Common myeloid progenitor, CD34-positive (primary cell): ENCODE measurements at places on chromosomes 5 and 9.

GRCh38 chr5:124494540-124495116, 251.8 kb downstream of the ZNF608 start:
- no peak for DNase-seq

DNA sequence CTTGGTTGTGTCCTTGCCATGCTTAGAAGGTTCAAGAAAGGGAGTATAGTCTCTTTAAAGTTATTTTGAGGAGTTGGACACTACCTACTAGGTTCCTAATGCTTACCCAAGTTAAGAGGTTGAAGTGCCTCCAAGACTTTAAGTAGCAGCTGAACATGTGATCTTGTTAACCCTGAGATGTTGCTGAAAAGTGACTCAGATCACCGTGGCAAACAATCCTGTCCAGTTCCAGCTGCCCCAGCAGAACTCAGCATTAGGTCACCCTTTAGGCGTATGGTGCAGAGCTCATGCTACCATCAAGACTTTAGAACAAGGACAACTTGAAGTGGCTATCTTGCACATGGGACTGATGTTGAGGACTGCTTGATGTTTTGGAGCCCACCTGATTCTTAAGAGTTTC, 22.5 kb downstream of the ZNF462 start:
- no peak for DNase-seq

DNA sequence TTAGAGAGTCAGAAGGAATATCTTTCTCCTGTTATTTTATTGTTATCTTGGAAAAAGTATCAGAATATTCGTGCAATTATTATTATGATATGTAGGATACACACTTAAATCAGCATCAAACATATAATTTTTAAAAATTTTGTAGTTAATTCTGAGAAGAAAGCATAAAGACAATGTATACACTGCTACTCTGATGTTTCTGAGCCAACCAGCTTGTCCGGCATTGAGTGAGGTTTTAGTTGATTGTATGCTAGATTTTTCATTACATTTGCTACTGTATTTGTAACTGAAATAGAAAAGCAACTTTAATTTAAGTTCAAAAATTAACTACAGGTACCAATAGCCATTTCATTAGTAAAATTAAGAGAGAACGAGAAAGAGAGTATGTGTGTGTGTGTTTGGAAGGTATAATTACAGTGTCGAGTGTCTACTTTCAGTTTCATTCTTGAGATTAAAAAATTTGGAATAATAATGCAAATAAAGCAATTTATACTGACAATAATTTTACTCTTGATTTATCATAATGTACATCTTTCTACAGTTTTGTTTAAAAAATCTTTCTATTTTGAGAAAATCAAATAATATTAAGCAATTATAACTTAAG, 160.4 kb upstream of the CDH12 start:
- peak; percentile 22 for DNase-seq

DNA sequence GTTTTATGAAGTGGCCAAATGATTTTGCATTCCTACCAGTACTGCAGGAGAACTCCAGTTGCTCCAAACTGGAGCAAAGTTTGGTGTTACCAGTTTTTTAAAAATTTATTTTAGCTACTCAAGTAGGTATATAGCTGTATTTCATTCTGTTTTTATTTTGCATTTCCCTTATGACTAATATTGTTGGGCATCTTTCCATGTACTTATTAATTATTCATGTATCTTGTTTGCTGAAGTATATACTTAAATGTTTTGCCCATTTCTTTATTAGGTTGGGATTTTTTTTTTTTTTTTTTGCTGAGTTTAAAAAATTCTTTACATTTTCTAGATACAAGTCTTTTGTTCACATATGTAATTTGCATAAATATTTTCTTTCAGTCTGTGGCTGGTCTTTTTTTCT, 386.6 kb upstream of the DAB2 start:
- DNase-seq = no peak

DNA sequence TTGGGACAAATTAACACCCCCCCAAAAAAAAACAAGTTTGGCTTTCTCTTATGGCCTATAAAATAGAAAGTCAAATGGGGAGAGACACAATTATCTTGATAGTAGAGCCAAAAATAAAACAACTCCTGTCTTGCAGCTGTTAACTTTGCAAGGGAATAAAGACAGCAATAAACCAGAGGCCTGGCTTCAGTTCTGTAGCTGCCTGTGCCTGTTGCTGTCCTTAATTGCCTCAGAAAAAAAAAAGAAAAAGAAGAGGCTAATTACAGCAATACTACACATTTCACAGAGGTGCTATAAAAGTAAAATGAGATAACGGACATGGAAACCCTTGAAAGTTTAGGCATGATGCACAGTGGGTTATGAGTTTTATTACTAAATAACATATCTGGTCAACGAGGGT, 170.7 kb upstream of the IRX1 start:
- DNase-seq = no peak

- DNase-seq = no peak
Observed at GRCh38 chr5:160084144-160084543, 35.1 kb downstream of the PWWP2A start.

- DNase-seq = no peak
Observed at GRCh38 chr5:81696418-81697397, 54.2 kb downstream of the SSBP2 start.

DNA sequence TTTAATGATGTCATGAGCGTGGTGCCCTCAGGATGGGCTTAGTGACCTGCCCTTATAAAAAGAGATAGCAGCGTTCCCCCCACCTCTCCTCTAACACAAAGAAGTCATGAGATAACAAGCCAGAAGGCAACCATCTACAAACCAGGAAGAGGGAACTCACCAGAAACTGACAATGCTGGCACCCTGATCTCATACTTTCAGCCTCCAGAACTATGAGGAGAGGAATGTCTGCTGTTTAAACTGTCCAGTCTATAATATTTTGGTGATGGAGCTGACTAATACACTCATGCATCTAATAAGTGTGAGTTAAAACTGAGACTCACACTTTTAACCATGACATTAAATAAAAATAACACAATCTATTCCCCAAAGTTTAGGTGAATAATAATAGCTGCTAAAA, 156.1 kb upstream of the SPEF2 start:
- no peak for DNase-seq

GRCh38 chr9:7011395-7012067, 253.8 kb downstream of the KDM4C start:
- peak; percentile 25 for DNase-seq

DNA sequence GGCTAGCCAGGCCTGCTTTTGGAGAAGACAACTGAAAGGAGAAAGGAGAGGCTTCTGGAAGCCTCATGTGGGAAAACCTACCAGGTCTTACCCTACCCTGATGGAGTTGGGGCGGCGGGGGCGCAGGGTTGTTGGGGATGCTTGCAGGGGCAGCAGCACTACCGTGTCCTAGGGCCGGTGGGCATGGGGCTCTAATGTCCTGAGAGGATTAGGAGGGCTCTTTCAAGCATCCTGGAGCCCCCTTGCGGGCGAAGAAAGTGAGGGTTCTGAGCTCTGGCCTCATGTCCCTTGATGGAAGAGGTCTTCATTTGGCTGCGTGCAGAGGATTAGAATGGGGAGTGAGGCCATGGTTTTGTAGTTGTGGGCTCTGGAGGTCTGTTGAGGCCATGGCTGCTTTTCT, 86.9 kb upstream of the PITX1 start:
- no peak for DNase-seq

GRCh38 chr5:127930311-127930710, 153.3 kb upstream of the SLC12A2 start:
- no peak for DNase-seq

DNA sequence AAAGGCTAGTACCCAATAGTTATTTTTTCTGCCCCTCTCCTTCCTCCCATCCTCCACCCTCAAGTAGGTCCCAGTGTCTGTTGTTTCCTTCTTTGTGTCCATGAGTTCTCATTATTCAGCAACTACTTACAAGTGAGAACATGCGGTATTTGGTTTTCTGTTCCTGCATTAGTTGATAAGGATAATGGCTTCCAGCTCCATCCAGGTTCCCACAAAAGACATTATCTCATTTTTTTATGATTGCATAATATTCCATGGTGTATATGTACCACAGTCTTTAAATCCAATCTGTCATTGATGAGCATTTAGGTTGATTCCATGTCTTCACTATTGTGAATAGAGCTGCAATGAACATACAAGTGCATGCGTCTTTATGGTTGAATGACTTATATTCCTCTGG, 128.3 kb upstream of the ANKRD55 start:
- no peak for DNase-seq

- DNase-seq = no peak
Observed at GRCh38 chr9:6443661-6444060, 30.7 kb downstream of the UHRF2 start.

DNA sequence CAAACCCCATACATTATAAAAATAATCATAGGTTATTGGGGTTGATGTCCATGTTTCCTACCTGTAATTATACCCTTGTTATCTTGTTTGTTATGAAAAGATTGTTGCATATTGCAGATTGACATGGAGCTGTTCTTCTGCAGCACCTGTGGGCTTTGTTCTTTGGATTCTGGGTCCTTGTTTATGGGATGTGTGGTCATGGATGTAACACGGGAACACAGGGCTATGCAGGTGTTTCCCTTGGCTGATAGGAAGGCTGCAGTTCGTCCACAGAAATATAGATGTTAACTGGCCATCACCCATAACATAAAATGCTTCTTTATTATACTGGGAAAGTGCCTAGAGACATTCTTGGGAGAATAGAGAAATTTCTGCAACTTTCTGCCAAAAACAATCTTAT, 77.9 kb downstream of the FBXL7 start:
- no peak for DNase-seq

DNA sequence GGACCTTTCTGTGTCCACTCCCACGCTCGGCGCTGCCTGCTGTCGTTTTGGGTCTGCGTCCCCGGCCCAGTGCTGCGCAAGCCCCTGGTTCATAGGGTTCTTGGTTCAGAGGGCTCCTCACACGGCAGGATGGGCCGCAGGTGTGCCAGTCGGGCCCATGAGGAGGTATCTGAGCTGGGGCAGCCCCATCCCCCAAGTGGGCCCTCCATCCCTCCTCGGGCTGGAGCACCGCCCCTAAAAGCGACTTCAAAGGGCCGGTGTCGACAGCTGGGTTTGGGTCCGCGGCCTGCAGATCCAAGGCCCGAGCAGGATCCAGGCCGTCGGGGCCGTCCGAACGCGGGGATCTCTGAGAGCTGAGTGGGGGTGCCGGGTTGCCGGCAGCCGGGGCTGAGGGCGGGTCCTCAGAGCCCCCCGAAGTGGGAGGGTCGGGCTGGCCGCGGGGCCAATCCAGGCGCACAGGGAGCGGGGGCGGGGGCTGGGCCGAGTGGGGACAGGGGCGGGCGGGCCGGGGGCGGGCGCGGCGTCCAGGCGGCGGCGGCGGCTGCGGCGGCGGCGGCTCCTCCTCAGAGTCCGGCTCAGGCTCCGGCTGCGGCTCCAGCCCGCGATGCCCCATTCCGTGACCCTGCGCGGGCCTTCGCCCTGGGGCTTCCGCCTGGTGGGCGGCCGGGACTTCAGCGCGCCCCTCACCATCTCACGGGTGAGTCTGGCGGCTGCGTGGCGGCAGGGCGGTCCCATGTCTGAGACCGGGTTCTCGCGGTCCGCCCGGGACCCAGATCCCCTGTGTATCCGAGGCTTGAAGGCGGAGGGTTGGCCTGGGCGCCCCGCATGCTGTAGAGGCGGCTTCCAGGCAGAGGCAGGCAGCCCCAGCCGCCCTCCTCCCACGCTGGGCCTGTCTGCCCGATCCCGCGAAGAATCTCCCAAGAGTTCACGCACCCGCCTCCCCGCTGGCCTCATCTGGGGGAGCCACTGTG, at the start of gene PDLIM4:
PDLIM4 (plus strand) TSS at position 566 of the 971 bp plus-strand sequence; CDS start at position 605, 39 bp downstream.
- DNase-seq = no peak

DNA sequence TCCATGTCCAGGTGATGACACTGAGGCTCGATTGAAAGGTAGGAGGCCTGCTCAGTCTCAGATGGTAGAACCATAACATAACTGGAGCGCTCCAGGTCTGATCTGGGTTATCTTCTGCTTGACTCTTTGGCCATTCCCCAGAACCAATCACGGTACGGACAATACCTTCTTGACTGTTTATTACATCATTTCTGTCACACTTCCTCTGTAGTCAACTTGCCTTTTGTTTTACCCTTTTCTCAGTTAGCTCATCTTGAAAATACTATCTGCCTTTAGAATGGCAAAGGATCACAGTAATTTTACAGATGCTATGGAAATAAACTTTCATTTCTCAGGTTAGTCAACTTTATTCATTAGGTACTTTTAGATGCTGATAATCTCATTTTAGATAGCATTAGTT, 22.4 kb downstream of the GLRA1 start:
- no peak for DNase-seq

GRCh38 chr9:123131258-123131657, 97.8 kb downstream of the GPR21 start:
- DNase-seq = no peak

DNA sequence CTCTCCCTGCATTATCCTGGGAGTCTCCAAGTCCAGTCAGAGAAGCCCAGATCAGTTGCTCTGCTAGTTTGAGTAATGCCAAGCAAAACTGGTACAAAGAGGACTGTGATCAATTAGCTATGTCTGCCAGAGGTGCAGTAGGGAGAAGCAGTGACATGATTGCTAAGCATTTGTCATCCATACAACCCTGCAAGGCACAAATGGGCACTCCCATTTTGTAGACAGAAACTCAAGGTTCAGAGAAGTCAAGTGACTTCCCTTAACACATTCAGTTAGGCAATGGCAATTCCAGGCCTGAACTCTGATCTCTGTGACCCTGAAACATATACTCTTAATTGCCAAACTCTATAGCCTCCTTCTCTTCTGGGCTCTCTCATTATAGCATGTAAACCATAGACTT, 34.0 kb downstream of the NDST1 start:
- DNase-seq = no peak

- DNase-seq = no peak
Observed at GRCh38 chr9:21078702-21079101, 960 bp upstream of the IFNB1 start.

GRCh38 chr5:148904440-148904839, 78.0 kb downstream of the ADRB2 start:
- no peak for DNase-seq

DNA sequence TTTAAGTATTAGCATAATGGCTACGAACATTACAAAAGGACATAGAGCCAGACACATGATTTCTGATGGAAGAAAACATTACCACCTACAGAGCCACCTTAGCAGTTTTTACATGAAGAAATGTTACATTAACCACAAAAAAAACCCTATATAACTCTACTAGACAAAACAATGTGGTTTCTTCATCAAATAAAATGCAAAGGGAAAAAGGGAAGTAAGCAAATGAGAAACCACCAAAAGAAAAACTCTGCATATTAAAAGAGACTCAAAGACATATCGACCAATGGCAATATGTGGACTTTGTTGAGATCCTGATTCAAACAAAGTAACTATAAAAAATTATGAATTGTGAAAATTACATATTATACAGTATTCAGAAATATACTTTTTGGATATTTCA, 132.7 kb downstream of the TSSK1B start:
- peak; percentile 60 for DNase-seq

- DNase-seq = no peak
Observed at GRCh38 chr9:87213948-87214347, 266.6 kb upstream of the GAS1 start.

GRCh38 chr9:630817-631216, 210.7 kb upstream of the DMRT1 start:
- DNase-seq = no peak

DNA sequence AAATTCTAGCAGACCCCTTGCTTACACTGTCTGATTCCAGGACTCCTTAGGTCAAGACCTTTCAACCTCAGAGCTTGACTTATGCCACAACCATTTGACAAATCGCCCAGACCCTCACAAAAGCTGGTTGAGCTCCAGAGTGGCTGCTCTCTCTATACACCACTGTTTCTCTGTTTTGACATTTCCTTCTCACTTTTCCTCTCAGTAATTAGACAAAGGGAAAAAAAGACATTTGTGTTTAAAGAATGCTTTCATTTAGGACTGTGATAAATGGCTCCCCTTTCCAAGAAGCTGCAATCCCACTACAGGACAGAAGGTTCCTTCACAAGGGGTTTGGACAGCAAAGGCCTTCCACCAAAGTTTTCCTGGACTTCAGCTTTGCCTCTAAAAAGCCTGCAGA, 601.3 kb downstream of the NR2F1-AS1 start:
- no peak for DNase-seq
